ENCODE measurements at places on chromosomes 6 and 20.

- DNase-seq, result no peak
Measured at GRCh38 chr6:119501798-119502483, 152.4 kb upstream of the MAN1A1 start.

DNA sequence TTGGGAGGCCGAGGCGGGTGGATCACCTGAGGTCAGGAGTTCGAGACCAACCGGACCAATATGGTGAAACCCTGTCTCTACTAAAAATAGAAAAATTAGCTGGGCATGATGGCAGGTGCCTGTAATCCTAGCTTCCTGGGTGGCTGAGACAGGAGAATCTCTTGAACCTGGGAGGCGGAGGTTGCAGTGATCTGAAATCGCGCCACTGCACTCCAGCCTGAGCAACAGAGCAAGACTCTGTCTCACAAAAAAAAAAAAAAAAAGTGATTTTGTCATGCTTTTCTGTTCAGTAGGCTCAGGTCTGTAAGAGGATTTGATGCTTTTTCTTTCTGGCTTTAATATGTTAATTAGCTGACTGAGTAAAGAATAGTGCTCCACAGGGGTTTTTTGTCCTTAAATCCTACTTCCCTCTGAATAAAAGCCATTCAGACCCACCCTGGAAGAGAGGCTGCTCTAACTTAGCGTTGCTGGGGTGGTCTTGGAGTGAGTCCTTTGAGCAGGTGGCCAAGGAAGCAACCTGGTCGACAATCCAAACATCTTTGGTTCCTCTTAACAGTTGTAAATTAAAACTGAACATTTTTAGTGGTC is 19.0 kb downstream of the MCM8 start:
- no peak for DNase-seq

DNA sequence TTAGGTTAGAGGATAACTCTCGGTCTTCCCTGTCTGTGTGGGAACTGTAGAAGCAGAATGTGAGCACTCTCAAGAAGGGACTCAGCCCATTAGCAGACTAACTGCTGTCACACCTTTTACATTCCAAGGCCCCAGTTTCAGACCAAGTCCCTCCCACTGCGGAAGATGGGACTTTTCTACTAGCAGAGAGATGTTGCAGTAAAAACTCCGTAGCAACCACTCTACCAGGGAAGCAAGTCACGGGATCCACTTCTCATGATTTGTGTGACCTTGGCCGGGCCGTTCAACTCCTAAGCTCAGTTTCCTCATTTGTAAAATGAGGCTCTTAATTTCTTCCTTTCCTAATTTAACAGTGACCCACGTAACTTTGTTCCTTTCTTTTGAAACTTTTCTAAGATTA is 77.1 kb upstream of the SLC4A11 start:
- DNase-seq, result no peak

DNA sequence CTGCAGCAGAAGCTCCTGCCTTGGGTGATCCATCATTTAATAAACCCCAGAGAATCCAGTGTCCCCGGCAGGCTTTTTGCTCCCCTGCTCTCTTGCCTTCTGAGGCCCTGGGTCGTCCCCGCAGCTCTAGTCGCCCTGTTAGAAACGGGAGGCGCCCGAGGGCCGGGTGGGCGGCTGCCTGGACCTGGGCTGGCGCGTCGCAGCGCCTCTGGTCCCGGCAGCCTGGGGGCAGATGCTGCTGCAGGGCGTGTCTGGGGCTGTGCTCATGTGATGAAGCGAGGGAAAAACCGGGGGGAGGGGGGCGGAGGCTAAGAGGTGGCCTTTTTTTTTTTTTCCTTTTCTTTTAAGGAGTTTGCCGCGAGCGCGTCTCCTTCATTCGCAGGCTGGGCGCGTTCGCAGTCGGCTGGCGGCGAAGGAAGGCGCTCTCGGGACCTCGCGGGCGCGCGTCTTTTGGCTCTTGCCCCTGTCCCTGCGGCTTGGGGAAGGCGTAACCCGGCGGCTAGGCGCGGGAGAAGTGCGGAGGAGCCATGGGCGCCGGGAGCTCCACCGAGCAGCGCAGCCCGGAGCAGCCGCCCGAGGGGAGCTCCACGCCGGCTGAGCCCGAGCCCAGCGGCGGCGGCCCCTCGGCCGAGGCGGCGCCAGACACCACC is 394 bp downstream of the AKAP12 start:
- DNase-seq, result no peak

DNA sequence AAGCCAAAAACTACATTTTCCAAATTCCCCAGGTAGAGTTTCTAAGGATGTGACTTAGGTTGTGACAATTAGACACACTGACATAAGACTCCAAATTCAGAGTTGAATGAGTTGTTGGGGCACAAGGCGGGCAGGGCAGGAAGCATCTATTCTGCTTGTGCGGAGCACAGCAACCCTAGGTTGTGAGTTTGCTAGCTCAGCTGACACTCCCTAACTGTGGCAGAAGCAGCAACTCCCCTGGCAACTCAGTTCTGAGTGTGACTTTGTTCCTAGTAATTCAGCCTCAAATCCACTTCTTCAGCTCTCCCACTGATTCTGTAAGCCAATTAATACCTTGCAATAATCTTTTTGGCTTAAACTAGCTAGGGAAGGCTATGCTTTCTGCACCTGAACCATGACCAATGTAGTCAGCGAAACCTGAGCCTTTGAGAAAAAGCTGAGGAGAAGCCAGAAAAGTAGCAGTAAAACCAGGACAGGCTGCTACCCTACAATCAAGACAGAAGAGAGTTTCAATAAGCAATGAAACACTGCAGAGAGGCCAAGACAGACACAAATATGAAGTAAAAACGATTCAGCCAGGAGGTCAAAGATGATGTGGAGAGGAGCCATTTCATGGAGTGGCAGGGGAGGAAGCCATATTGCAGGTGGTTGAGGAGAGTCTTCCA is 30.0 kb upstream of the PAQR8 start:
- no peak for DNase-seq

- no peak for DNase-seq
Measured at GRCh38 chr6:32974016-32974333, 5.6 kb downstream of the BRD2 start.

- DNase-seq, result no peak
Measured at GRCh38 chr6:143634486-143634885, 43.3 kb upstream of the PHACTR2 start.

GRCh38 chr6:39061182-39061581 is 12.6 kb downstream of the GLP1R start:
- peak; percentile 35 for DNase-seq

DNA sequence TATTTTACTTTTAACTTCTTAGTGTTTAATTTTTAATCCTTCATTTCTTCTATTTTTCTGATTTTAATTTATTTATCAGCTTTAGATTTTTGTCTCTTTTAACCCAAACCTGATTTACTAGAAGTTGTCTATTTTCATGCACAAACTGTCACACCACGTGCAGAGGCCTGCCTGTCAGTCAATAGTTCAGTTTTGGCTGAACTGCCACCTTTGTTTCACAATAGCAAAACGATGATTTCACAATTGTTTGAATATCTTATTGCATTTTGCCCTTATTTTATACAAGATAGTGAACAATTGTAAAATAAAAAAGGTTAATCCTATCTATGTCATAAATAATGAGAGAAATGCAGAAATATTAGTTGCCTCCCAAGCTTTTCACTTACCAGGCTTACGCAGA is 24.0 kb upstream of the PPP1R3G start:
- DNase-seq, result no peak

GRCh38 chr6:113147544-113147943 is 709.6 kb upstream of the MARCKS start:
- DNase-seq, result no peak

DNA sequence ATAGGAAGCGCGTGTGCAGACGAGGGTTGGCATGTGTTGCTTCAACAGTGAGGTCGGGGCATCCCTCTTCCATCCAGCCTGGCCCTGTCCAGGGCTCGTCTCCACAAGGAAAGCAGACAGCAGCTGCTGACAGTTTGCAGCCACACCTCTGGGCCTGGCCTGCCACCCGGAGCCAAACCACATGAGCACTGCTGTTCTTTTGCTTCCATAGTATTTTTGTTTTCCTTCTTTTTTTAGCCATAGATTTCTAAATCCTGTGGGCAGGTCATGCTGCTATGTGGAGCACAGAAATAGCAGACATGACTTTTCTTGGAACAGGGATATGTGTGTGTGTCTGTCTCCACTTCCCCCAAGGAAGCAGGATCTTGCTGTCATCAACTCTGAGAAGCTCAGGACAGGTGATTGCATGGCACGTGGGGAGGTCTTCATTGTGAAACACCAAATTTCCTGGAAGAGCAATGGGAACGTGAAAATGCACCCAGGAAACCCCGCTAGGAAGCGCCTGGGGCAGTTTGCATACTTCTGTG is 167.4 kb downstream of the DTNBP1 start:
- no peak for DNase-seq

GRCh38 chr6:38131527-38131965 is 312.0 kb downstream of the ZFAND3 start:
- no peak for DNase-seq

- DNase-seq, result peak; percentile 53
Measured at GRCh38 chr6:143060806-143061596, at the start of gene AIG1. AIG1 (plus strand) TSS chr6:143060889; CDS start chr6:143060926, 37 bp downstream.

DNA sequence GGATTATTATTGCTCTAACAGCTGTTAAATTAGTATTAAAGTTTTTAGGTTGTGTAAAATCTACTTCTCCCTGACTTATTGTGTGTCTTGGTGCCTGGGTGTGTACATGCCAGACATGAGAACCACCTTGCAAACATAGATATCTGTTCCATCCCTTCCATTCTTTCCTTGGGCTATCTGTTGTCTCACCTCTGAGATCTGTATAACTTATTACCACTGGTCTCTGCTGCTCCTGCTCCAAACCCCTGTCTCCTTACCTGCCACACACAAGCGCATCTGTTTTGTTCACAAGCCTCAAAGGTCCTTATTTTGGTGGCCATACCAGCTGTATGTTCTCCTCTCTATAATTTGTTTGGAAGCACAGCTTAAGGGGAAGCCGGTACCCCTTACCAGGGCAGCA is 2.5 kb downstream of the LRRC1 start:
- DNase-seq, result no peak

- DNase-seq, result no peak
Measured at GRCh38 chr6:130183271-130184222, 39.2 kb downstream of the SAMD3 start.

- no peak for DNase-seq
Measured at GRCh38 chr20:40160097-40160550, 528.9 kb downstream of the MAFB start.

DNA sequence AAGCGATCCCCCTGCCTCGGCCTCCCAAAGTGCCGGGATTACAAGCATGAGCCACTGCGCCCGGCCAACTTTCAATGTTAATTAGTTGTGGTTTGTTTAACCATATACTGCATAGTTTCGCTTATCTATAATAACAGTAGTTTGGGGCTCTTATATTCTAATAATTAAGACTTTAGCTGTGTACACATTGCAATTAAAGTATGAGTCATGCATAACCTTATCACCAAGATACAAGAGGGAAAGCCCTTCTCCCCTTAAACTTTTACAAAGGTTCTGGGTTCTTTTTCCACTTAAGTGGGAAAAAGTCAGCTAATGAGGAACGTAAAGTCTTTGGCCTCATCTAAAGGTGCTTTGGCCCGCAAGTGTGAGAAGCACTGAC is 3.2 kb upstream of the MCCD1 start:
- DNase-seq, result no peak

- no peak for DNase-seq
Measured at GRCh38 chr20:20812136-20812535, 99.7 kb upstream of the RALGAPA2 start.

GRCh38 chr20:47174456-47175243 is 181.8 kb downstream of the ZMYND8 start:
- no peak for DNase-seq

DNA sequence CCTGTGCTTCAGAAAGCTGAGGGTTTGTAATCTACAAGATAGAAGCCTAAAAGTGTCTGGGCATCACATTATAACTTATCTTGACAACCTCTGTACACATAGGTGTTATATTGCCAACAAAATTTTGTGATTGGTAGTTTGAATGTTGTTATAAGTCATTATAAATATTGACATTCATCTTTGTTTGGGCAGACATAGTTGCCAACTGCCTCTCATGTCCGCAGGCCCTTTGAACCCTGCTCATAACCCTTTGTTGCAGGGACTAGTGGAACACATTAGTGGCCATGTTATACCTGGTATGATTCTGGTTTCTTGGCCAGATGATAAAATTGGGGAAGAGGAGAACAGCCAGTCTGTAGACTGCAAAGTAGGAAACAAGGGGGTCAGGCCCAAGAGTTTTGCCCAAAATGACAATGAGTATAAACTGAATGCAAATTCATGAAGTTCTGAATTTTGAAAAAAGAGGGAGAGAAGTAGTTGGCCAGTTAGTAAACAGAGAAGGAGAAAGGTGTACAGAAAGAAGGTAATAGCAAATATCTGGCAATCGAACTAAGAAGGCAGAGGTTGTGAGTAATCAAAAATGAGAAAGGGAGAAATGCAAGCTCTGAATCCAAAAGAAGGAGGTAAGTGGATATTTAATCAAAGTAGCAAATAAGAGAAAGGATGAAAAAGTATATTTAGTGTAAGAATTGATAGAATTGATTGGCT is 21.6 kb upstream of the LMBRD1 start:
- DNase-seq, result no peak

- peak; percentile 88 for DNase-seq
Measured at GRCh38 chr20:14580418-14581074, 243.1 kb upstream of the FLRT3 start.
